ENCODE measurements at places on chromosomes 1 and 21.

DNA sequence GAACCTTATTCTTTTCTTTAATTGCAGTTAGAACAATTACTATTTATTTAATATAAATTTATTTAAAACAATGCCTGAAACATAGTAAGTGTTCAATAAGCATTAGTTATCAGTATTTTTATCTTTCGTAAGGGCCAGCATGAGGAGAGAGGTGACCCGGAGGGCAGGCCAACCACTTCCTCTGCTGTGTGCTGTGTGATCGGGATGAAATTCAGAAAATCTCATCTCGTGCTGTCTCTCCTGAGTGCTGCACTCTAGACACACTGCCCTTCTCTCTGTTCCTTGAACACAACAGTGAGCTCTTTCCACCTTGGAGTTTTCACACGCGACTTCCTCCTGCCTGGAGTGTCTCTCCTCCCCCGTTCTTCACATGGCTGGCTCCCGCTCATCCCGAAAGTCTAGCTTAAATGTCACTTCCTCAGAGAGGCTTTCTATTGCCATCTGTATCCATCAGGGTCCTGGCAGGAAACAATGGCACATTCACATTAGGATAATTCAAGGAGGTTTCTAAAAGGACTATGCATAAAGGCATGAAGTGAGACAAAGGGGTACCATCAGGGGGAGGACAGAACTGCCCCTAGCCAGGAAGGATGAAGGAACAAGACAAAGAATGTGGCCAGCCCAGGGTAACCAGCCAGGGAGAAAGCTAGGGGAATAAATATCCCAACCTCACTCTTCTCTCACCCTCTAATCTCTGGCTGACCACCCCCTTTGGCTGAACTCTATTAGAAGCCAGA, 142.6 kb upstream of the GJB5 start:
- no peak for DNase-seq

DNA sequence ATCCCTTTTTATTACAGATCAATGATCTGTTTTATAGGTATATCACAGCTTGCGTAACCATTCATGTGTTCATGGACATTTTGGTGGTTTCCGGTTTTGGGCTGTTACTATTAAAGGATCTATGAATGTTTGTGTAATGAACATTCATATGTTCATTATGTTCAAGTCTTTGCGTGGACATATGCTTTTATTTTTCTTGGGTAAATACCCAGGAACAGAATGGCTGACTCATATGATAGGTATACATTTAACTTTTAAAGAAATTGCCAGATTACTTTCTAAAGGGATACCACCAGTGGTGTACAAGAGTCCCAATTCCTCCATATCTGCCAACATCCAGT, 73.7 kb downstream of the SPATA46 start:
- DNase-seq: no peak

GRCh38 chr21:45002381-45003204, 62.8 kb downstream of the SLX9 start:
- DNase-seq: no peak

DNA sequence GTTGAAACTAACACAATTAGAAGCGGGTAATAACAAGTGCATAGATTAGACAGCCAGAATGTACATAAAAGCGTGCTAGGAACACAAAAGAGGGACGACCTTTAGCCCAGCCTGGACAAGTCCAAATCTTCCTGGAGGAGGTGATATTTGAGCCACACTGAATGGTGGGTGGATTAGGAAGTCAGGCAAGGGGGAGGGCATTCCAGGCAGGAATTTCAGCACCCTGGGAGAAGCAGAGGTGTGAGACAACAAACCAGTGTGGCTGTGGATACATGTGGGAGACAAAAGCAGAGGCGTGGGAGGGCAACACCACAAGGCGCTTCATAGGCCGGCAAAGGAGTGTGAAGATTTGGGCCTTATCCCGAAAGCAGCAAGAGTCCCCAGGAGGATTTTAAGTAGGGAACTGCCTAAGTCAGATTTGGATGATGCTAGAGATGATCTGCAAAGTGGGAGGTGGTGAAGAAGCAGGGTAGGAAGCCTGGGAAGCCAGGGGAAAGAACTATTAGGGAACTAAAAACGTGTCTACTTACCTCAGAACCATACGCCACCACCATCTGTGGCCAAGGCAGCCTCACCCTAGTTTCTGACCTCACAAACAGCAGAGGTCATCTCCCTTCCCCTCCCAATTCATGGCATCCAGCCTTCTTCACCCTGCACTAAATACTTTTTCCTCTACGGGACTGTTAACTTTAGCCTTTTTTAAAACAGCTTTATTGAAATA, 81.8 kb downstream of the GLUL start:
- DNase-seq: no peak

DNA sequence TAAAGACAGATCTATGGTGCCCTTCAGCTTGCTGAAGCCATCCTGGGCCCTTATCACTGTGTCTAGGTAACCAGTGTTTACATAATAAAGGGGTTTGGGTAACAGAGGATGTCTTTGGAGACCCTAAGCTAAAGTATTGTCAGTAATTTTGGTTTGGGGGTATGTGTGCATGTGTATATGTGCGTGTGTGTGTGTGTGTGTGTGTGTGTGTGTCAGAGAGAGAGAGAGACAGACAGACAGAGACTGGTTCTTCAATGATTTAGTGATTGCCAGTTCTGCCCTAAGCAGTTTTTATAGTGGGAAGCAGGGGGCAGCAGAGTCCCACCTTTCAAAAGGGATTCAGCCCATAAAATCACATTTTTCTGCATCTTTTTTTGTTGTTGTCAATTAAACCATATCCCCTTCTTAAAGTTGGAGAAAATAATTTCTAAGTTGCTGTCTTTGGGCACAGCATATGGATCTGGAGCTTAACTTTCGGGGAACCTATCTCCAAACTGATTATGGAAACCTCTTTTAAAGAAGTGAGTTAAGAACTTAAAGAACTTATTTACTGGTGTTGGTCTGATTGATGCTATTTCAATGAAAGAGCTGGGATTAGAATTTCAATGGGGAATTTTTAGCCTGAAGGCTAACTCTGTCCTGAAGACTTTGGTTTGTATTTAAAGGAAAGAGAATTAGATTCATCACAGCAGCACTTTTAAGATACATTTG, 51.1 kb downstream of the ZNF326 start:
- no peak for DNase-seq

DNA sequence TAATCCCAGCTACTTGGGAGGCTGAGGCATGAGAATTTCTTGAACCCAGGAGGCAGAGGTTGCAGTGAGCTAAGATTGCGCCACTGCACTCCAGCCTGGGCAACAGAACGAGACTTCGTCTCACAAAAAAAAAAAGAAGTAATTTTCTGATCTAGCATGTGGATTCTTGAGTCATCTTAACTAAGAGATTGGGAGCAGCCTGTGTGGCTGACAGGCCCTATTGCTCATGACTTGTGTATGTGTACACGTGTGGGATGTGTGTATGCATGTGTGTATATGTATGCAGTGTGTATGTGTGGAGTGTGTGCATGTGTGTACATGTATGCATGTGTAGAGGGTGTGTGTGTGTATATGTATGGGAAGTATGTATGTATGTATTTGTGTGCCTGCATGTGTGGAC, 29.5 kb downstream of the DOP1B start:
- DNase-seq: no peak

GRCh38 chr1:108055387-108055786, 90.4 kb upstream of the VAV3 start:
- DNase-seq: no peak

DNA sequence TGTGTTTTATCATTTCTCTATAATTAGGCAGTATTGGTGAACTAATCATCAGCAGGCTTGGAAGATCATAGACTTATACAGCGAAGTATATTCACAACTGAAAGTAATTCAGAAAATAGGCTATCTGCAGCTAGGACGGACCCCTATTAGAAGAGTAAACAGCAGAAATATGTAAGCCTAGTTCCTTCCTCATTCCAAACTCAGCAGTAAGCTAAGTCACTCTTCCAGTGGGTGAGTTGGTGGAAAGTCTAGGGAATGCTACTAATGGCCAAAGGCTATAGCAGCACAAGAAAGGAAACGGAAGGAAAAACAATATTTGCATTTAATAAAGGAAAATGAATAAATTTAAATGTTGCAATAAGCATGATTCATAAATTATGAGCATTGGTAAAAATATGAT, 918.1 kb upstream of the TMPRSS15 start:
- no peak for DNase-seq

DNA sequence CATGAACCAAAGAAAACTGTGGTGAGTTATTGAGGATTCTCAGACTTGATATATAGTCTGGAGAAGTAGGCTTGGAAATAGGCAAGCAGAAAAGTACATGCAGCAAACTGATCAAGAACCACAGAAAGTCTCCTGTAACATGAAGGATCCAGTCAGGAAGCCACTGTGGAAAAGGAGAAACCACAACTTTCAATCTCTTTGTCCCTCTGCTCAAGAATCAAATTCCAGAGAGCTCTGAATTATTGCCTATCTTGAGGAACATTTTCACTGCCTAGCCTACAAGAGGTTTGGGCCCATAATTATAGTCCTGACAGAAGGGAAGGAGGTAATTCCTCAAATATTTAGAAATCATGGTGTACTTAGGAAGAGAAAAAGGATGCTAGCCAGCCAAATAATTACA, 43.0 kb upstream of the ADAMTS1 start:
- no peak for DNase-seq

DNA sequence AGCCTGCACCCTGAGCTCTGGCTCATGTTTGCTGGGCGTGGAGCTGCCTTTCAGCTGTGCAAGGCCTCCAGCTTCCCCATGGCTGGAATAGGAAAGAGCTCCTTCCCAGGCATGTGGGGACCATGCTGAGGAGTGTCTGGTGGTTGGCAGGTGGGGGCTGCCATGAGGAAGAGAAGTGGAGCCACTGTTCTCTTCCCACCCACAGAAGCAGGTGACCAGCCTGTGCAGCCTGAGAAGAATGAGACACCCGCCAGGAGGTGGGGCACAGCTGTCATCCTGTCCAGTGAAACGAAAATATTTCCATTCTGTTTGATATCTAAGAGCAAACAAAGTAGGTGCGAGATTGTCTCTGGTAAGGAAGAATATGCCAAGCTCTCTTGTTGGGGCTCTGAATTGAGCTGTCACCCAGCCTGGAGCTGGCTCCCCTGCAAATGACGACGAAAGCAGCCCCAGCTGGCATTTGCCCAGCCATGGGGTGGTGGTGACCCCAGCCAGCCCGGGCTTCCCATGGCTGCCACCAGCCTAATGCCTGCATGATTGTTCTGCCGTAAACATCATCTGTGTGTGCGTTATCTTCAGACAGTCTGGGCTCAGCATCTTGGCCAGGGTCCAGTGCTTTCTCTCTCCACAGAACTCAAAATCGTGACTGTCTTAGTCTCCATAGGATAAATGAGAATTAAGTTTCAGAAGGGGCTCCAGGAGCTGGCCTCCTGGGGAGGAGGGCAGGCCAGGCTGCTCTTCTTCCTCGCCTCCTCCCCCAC, 429.8 kb upstream of the VAMP3 start:
- no peak for DNase-seq

GRCh38 chr1:159988006-159988405, 34.0 kb upstream of the SLAMF9 start:
- DNase-seq: no peak

GRCh38 chr1:114482585-114482984, 28.4 kb downstream of the TRIM33 start:
- no peak for DNase-seq

DNA sequence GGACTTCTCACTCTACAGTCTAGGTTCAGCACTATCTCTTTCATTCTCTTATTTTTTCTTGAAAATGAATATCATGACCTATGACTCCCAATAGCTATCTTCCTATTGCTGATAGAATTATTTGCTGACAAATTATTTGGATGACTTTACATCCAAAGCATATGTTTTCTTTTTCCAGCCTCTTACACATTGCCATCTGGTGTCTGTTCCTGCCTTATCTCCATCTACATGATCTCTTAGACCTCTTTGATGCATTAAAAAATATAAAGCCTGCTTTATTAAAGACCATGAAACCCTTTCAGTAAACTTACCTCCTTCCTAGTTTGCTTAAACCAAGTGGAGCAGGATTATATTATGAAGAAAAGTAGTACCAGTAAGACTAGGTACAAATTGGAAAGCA, 700.9 kb upstream of the CXADR start:
- DNase-seq: no peak

- DNase-seq: no peak
Observed at GRCh38 chr21:38993561-38993960, 187.8 kb downstream of the ETS2 start.

DNA sequence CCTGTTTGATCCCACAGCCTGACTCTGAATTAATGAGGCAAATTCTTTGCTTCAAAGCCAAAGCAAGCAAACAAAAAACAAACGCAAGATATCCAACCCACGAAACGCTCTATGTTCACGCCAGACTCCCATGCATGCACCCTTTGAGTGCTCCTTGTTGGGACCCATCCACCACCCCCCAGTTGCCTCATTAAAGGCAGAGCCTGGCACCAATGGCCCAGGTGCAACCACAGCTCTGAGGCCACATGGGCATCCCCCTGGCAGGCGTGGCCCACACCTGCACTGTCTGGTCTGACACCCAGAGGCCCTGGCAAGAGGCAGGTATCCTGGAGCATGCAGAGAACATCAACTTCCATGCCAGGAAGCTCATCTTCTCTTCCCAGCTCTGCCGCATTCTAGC, 1.1 kb upstream of the PADI4 start:
- no peak for DNase-seq

GRCh38 chr1:209822706-209823105, 5.1 kb upstream of the UTP25 start:
- DNase-seq: no peak

DNA sequence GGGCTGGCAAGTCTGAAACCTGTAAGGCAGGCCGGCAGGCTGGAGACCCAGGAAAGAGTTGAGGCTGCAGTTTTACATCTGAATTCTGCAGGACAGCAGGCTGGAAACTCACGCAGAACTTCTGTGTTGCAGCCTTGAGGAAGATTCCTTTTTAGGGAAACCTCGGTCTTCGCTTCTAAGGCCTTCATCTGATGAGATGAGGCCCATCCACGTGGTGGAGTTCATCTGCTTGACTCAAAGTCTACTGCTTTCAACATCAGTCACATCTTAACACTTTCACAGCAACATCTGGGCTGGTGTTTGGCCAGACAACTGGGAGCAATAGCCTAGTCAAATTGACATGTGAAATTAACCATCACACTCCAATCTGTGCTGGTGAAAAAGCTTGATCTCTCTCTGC, 57.1 kb downstream of the EVA1C start:
- DNase-seq: no peak

DNA sequence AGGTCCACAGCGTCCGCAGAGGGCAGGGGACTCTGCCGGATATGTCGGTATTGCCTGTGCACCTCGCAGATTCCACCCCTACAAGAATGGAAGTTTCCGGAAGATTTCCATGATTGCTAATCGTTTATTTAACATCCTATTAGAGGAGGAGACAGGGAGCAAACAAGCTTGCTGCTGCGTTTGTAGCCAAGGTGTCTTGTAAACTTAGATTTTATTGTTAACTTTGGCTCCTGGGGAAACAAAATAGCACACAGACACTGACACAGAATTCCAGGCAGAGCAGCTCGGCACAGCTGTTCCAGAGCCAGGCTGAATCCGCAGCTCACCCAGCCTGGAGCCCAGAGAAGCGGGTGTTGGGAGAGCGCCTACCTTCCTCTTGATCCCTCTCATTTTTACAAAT, 75.7 kb downstream of the AJAP1 start:
- no peak for DNase-seq
